ENCODE measurements at places on chromosomes 16 and 17. TPM values are rescaled to one million over a fixed set of nuclear protein-coding genes. Genes with fewer than 3 reads are reported as not detected.

DNA sequence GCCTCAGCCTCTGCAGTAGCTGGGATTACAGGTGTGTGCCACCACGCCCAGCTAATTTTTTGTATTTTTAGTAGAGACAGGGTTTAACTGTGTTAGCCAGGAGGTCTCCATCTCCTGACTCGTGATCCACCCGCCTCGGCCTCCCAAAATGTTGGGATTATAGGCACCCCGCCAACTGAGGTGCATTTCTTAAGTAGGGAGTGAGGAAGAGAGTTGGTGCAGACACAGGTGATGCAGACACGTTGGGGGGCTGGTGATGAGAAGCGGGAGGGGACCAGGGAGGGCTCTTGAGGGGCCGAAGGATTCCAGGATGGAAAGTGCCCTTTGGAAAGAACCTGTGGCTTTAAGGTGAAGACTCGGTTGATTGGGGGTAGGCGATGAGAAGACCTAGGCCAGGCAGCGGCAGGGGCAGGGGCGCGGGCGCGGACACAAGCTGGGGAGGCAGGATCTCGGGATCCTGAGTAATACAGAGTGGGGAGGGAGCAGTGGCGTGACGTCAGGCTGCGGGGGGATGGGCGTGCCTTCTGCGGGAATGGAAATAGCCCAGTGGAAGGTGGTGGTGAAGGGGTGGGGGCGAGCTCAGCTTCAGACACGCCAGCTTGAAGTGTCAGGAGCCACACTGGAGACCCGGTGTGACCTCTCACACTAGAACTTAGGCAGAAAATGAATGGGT is 2.5 kb upstream of the ATP6V0C start:
- DNase-seq = no peak

DNA sequence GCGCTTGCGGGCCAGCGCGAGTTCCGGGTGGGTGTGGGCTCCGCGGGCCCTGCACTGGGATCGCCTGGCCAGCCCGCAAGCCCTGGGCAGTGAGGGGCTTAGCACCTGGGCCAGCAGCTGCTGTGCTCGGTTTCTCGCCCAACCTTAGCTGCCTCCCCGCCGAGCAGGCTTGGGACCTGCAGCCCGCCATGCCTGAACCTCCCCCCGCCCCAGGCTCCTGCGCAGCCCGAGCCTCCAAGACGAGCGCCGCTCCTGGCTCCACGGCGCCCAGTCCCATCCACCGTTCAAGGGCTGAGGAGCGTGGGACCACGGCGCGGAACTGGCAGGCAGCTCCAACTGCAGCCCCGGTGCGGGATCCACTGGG is 12.3 kb upstream of the ZFP90 start:
- no peak for DNase-seq

GRCh38 chr17:66777689-66778225 is 57.2 kb upstream of the CACNG5 start:
- DNase-seq = no peak

GRCh38 chr17:5516060-5516792 is 29.9 kb downstream of the MIS12 start:
- DNase-seq = no peak

GRCh38 chr17:49447628-49448302 is 33.1 kb upstream of the PHB1 start:
- DNase-seq = no peak

DNA sequence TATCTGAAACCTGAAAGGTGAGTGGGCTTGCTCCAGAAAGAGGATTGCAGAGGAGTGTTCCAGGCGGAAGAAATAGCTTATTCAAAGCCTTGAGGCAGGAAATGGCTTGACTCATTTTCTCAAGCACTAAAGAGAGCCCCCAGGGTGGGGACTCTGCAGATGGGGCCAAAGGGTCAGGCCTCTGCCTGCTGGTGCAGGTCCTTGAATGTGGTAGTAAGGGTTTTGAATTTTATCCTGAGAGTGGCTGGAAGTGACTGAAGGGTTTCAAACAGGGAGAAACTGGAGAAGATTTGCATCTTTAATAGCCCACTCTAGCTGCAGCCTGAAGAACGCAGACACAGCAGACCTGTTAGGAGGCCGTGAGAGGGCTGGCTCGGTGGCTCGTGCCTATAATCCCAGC is 144.4 kb downstream of the CCT6B start:
- DNase-seq = no peak

GLTPD2 gene
- not detected for total RNA-seq
